ENCODE measurements at places on chromosomes 7 and 10.

GRCh38 chr10:119702583-119702982 lies 23.3 kb upstream of the INPP5F start:
- no peak for DNase-seq

- no peak for DNase-seq
These were observed 317.8 kb downstream of the SNX13 start for GRCh38 chr7:17622451-17622850.

DNA sequence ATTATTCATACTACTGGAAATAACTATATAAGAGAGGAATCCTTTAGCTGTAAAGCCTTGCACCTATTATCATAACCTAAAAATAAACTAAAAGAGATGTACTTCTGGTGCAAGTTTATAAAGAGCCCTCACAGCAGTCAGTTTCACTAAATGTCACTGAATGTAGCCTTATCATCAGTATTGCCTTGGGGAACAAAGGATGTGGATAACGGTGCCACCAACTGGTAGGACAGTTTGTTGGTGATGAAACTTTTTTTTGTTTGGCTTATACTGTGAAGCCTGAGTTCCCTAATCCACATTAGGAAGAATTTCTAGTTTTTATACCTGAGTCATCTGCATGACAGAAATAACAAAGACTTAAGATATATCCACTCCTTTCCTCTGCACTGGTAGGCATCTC lies 117.9 kb upstream of the COL1A2 start:
- DNase-seq = no peak

DNA sequence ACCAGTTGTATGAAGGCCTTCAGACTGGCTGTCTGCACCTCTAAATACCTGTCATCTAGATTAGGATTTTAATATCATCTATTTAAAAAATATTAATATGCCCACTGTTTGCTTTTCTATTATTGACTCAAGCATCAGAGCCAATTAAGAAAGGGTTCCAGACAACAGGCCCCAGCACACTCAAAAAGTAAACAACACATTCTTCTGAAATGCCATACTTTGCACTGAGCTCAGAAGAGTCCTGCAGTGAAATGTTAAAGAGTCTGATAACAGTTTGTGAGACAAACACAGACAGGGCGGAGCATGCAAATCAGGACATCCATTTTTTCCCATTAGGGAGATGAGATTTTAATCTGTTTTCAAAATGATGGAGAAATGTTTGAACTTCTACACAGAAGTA lies 45.9 kb upstream of the KLF6 start:
- DNase-seq = no peak

DNA sequence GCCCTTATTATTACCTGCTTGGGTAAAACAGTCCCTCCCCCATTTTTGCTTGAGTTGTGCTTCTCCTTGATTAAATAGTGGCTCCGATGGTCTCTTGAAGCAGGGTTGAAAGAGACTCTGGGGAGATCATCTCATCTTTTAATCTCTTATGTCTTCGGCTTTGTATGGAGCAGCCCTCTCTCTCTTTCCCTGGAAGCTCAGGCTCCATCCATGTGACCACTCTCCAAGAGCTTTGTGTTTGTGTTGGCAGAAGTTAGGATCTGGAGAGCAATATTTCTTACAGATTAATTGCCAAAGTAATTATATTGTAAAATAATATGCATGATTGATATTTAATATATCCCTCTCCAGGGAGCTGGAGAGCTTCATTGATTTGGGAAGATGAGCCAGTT lies 76.9 kb downstream of the LRRC4 start:
- DNase-seq = no peak

Measured in stimulated activated CD4-positive, alpha-beta T cell treated with anti-CD3 and anti-CD28 coated beads, Interleukin-1b, Interleukin-23, amount 100 ng/mL, for 24 hours (primary cell).